ENCODE measurements at places on chromosomes 12 and 14. TPM values are rescaled to one million over a fixed set of nuclear protein-coding genes. Genes with fewer than 3 reads are reported as not detected.
A peak's percentile ranks its signal among the peaks of the same experiment; 100 is the strongest.

GRCh38 chr12:75476071-75476470 lies 4.5 kb upstream of the GLIPR1 start:
- DNase-seq = no peak

DNA sequence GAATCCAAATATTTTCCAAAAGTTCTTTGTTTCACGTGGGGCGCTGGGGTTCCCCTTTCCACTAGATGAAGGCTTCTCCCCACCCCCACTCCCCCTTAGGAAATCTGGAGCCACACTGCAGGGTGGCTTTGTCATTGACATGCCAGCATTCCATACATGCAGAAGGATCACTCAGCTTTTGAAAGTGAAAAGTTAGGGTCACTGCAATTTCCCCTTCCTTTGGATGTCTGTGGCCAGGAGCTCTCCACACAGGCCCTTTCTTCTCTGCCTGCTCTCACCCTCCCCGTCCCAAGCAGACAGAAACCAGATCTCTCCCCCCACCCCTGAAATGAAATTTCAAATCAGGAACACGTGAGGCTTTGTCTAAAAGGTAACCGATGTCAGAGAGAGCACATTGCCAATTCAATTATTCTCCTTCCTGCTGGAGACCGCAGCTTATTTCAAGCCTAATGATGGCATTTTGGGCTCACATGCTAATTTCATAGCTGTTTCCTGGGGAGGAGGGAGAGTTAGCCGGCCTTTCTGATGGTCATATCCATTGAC lies 153.9 kb upstream of the RFLNA start:
- no peak for DNase-seq

- peak; percentile 62 for DNase-seq
Measured at GRCh38 chr12:88391556-88391955, 188.7 kb downstream of the KITLG start.

GRCh38 chr12:39571351-39571750 lies 48.3 kb downstream of the ABCD2 start:
- DNase-seq = no peak

DNA sequence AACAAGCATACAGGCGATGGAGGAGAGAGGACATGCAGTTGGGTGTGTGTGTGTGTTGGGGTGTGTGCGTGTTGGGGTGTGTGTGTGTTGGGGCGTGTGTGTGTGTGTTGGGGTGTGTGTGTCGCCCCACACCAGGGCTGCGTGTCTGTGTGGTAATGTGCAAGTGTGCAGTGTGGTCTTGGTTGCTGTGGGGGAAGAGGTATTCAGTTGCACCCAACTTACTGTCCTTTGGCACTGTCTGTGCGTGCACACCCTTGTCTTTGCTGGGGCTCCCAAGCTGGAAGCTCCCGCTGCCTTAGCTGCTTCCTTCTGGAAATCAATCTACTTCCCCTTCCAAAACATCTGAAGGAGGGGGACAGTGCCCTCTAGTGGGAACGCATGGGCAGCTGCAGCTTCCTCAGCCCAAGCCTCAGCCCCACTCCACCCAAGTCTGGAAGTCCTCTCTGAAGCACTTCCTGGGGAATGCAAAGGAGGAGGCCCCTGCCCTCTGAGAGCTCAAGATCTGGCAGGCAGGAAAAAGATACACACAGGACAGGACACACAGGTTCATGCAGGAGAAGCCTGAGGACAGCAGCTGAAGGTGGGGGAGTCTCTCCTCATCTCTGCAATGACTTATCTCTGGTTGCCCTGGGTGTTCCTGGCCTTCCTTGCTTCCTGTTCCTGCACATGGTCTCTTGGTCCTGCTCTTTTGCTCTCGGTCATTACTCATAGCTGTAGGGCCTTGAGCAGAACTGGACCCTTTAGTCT lies 13.1 kb downstream of the ASIC1 start:
- DNase-seq = peak; percentile 86

Gene OR4E2
- total RNA-seq = not detected

- DNase-seq = no peak
Measured at GRCh38 chr12:39464976-39465695, 22.2 kb upstream of the KIF21A start.

- no peak for DNase-seq
Measured at GRCh38 chr14:96039633-96040311, 610 bp downstream of the C14orf132 start.

Gene TAS2R20
- total RNA-seq = 0.46 TPM

- no peak for DNase-seq
Measured at GRCh38 chr12:14920475-14921126, 17.7 kb downstream of the ERP27 start.

GRCh38 chr14:91035855-91036254 lies 24.6 kb downstream of the RPS6KA5 start:
- no peak for DNase-seq

DNA sequence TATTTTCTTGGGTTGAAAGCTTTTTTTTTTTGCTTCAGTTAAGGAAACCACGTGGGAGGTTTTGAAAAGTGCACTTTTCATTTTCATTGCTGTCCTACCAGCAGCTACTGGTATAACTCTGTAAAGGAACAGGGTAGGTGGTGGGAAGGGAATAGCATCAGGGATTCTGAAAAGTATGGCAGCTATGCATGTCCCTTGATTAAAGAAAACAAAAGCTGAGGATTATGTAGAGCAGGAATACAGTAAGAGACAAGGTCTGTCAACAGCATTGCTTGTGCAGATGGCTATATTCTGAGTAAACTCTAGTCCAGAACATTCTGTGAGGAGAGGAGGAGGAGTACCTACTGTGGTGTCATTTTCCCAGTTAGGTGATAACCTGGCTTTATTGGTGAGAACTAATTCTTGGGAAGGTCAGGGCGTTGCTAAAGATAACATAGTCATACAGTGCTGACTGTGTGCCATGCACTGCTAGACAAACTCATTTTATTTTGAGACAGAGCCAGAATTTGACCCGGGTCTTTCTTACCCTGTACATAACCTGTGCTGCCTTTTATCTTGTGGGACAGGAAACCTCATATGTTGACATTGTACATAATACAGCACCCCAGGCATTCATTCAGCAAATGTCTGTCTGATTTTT lies 80.3 kb upstream of the TRAF3 start:
- DNase-seq = peak; percentile 61

DNA sequence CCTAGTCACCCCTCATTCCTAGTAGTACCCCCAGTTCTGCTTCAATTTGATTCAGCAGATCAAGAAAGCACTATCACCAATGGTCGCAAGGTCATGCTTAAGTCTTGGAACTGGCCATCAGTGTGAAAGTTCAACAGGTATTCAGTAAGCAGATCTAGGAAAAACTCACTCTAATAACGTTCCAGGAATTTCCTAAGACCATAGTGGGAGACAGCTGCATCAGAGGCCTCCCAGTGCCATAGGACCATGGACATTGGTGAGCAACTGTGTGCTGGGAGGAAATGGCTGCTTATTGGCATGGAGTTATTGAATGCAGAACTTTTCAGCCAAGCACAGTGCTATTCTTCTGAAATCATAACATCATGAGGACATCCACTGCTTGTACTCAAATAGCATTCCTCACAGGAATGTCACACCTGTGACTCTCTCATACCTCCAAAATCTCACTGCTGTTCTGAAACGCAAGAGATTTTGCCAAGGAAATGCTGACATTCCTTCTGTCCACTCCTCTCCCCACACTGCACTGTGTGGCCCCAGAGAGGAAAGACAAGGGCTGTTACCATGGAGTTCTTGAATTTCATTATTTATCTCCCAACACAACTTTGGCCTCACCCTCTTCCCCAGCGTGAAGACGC lies 30.9 kb upstream of the MDM2 start:
- DNase-seq = no peak

DNA sequence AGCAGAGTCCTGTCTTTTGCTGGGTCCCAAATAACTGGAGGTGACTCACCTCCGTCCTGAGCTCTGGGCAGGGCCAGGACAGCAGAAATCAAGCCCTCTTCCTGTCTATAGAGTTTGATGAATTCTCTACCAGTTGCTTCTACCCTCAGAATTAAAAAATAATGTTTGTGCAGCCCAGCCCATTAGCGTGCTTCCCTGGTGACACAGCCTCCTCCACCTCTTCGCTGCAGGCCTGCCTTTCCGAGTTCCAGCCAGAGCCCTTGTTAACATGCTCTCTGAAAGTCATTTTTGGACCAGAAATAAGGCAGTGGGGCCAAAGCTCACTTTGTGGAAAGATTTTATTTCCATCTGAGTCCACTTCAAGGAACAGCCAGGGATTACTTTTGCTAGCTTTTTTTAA lies 94.0 kb downstream of the TBX5 start:
- no peak for DNase-seq

- DNase-seq = no peak
Measured at GRCh38 chr12:125056306-125056705, 8.9 kb upstream of the AACS start.

GRCh38 chr12:51162217-51162616 lies 10.7 kb downstream of the TFCP2 start:
- DNase-seq = no peak

Gene MYF5
- total RNA-seq = not detected

Gene CLEC9A
- not detected for total RNA-seq

GRCh38 chr12:120119271-120119973 lies 2.9 kb upstream of the RAB35 start:
- DNase-seq = peak; percentile 52

Gene HRK
- total RNA-seq = 0.33 TPM

DNA sequence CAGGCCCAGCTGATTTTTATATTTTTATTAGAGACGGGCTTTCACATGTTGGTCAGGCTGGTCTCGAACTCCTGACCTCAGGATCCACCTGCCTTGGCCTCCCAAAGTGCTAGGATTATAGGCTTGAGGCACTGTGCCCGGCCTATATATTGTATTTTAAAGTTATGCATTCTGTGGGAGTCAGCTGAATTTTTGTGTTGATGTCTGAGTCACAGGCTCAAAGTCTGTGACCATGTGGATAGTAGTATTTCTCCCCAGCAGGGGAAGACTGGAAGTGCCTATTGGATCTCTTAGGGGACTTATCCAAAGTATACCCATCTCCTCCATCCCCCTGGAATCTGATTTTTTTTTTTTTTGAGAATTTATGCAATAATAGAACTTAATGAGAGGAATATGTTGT lies 43.8 kb upstream of the ATF1 start:
- DNase-seq = no peak

Gene INHBC
- total RNA-seq = not detected

Gene FOXM1
- 88.6 TPM for total RNA-seq

Gene RD3L
- not detected for total RNA-seq

DNA sequence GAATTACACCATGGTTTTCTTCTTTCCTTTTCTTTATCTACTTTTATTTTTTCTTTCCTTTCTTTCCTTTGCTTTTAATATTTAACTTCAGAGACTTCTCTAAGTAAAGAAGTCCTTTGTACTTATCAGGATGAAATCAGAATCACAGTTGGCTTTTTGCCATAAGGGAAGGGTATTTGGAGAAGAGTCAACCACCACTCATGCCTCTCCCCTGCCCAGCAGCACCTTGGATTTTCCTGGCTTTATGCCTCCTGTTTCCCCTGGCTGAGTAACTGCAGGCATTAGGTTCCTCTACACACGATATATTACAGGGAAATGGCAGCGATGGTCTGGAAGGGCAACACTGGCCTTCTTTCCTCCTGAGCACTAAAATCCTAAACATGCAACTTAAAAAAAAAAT lies 266.4 kb upstream of the CAND1 start:
- DNase-seq = peak; percentile 52

Gene ASIC1
- 6.3 TPM for total RNA-seq

GRCh38 chr12:47939009-47939601 lies 24.3 kb upstream of the TMEM106C start:
- DNase-seq = no peak

DNA sequence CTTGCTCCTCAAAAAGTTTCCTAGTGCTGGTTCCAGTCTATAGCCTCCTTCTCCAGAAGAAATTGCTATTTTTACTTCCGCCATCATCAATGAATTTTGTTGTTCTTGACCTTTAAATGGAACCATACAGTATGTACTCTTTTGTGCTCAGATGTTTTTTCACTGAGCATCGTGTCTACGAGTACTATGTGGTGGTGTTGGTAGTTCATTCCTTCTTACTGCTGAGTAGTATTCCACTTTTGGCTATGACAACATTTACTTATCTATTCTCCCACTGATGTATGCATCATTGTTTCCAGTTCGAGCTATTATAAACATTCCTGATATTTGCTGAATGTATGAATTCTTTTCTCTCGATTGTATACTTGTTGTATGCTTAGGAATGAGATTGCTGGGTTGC lies 28.6 kb downstream of the SLC2A14 start:
- no peak for DNase-seq

- no peak for DNase-seq
Measured at GRCh38 chr12:50828121-50828520, 14.6 kb upstream of the TMPRSS12 start.

DNA sequence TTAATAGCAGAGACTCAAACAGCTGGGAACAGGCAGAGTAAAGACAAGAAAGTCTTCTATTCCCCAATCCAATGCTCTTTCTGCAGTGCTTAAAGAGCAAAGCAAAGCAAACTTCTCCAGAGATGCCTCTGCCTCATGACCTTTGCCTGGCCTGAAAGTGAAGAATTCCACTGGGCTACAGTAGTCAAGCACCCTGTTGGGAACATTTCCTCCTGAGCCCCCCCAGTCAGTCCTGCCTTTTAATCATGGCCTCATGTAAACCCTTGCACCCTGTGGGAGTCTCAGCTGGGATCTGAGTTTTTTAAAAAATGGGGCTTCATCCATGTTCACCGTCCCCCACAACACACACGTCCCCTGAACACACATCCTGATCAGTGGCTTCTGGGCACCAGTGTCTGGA lies 62.7 kb upstream of the TSPAN11 start:
- no peak for DNase-seq

All from PC-3 (cell line).